Stimulated activated CD4-positive, alpha-beta T cell treated with anti-CD3 and anti-CD28 coated beads, Interleukin-15, amount 100 ng/mL, for 48 hours (primary cell): ENCODE measurements at places on chromosomes 6 and 20.

DNA sequence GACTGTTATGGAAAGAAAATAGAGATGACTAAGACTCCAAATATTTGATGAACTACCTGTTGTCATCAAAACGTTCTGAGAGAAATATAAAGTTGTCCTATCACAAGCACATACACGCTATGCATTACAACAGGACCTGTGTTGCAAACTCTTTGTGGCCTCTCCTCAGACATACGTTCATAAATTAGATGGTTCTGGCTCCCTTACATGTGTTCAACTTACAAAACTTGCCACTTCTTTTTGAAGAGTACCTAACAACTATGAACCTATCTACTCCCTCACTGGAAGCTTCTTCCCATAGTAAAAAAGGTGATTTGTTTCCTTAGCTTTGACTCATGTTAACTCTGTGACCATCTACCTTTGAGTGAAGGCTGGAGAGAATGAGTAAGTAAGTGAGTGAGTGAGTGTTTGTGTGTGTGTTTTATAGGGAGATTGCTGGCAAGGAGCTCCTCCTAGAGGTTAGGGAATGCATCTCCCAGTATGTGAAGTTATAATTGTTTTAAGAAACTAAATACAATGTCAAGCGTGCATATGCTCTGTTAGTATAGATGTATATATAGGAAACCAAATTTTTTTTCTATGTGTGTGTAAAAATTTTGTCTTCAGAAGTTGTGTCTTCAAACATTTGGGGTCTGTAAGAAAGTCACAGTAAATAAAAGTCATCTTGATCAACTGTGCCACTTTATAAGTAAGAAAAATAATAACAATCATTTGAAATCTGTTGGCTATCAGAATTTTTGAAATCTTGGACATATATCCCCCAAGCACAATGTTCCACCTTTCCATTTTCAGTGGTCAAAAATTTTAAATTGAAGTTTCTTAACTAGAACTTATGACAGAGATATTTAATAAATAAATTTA, 1211.1 kb upstream of the GJE1 start:
- no peak for DNase-seq

DNA sequence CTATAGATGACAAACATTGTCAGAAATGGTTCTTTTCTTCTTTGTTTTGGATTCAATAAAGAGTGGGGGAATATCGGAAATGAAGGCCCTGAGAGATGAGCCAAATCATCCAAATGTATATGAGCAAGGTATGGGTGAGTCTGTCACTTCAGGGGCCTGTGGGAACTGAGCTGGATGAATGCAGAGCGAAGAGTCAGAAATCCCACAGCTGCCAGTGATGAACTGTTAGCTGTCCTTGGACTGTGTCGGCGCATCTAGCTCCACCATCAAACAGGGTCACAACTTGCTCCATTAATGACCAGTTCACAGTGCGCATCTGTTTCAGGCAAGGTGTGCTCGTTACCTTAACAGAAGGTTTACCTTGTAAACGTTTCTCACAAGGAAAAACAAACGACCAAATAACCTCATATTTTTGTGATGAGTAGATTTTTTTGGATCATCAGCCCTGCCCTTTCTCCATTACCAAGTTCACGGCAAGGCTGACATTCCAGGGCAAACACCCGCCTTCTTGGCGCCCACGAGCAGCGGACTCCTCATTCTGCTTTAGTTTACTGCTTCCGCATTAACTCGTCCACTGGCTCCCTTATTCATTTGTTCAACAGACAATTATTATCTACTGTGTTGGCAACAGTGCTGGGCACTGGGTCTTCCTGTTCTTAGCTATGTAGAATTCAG, 15.0 kb upstream of the CCN6 start:
- no peak for DNase-seq

DNA sequence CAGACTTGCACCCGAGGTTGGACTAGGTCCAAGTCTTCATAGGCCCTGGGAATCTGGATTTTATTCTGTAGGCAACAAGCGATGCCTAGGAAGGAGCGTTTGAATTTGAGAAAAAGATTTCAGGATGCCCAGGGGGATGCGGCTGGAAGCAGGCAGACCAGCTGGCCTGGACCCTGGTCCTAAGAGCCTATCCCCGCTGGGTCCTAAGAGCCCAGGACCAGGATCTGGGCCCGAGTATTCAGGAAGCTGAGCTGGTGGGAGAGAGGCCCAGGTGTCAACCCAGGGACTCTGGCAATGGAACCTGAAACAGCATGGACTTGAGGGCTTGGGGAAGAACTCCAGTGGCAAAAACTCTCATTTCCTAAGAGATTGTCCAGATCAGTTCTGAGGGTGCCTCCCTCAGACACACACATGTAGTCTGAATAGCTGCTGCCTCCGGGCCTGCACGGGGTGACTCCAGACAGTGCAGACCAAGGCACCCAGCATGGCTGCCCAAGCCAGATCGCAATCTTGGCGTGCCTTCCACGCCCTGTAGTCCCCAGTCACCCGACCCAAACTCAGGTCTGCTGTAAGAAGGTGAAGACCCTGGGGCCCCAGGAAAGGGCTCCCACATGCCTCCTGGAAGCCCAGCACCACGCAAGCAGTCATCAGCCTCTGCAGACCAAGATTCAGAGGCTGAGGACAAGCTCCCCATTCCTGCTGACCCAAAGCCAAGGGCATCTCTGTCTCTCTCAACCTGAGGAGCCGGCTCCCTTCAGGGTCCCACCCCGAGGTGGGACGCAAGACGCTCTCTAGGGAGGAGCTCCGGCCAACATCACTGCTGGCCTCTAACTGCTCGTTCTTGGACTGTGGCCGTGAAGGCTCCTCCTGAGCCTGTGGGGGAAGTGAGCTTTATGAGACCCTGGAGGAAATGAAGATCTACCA, 34.4 kb downstream of the RRBP1 start:
- DNase-seq, result no peak

GRCh38 chr6:115945812-115946211, 114.9 kb downstream of the FRK start:
- DNase-seq, result no peak

DNA sequence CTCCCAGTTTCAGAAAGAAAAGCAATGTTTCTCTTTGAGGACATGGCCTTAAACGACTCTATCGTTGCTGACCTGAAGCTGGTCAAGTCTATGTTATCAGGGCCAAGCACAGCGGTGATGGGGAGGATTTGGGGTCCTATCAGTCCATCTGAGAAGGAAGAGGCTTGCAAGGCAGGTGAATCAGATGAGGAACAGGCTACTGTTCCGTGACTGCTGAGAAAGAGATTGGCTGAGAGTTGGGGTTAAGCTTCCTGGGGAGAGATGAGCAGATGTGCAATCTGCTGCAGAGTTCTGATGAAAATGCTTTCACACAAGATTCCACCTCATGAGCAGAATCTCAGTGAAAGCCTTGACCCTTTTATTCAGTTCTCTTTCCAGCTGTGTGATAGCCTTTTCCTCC, 168.3 kb upstream of the STMND1 start:
- DNase-seq, result no peak

- peak; percentile 1 for DNase-seq
These were observed 271.4 kb downstream of the EYA4 start for GRCh38 chr6:133512410-133513016.

- no peak for DNase-seq
These were observed 38.5 kb downstream of the SOD2 start for GRCh38 chr6:159654483-159655098.

DNA sequence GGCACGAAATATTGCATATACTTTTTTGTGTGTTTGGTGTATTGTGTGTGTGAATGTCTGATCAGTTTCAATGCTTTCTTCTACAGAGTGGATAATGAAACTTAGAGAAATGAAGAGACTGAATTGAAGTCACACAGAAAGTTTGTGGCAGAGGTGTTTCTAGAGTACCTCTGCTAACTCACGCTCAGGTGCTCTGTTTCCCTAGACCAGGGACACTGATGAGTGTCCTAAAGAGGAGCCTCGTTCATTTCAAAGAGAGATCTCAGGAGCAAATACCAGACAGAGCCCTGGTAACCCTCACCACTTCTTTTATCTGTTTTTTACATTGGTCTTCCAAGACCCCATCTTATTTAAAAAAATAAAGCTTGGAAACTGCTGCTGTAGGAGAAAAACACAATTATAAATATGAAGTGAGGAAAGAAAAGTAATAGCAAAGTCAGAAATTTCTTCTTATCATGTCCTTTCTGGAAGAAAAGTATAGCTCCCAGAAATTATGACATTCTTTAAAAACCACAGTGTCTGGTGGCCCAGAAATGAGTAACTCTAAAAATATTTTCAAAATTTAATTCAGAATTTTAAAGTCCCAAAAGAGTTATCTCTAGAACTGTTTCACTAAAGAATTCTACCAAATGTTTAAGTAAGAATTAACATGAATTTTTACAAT, 720.6 kb downstream of the RFPL4B start:
- no peak for DNase-seq

- DNase-seq, result no peak
These were observed 6.2 kb upstream of the CGA start for GRCh38 chr6:87101067-87101466.

GRCh38 chr6:5067305-5067704, 17.8 kb upstream of the PPP1R3G start:
- DNase-seq, result no peak
